ENCODE measurements at places on chromosomes 3 and 15.
A peak's percentile ranks its signal among the peaks of the same experiment; 100 is the strongest.

- no peak for DNase-seq
Measured at GRCh38 chr3:24387000-24387399, 107.7 kb downstream of the THRB start.

- DNase-seq: no peak
Measured at GRCh38 chr3:42526616-42527367, 24.3 kb downstream of the VIPR1 start.

- DNase-seq: no peak
Measured at GRCh38 chr15:71506946-71507345, 303.4 kb upstream of the NR2E3 start.

GRCh38 chr3:122660297-122660974, 20.2 kb upstream of the PARP14 start:
- no peak for DNase-seq

DNA sequence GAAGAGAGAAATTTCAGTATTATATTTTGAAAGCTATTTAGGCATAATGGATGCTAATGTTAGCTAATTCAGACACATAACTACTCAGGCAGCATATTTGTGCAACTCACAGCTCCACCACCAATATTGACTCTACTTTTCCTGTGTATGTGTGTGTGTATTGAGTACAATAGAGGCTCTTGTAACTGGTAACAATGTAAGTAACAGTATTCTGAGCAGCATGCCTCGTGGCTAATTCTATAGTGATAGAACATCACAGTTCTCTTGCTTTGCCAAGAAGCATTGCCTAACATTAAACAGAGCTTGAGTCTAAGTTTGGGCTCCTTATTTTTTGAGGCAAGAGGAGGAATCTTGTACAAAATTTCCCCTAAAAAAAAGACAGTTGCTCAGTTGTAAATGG, 98.6 kb upstream of the ARHGEF26 start:
- DNase-seq: no peak

DNA sequence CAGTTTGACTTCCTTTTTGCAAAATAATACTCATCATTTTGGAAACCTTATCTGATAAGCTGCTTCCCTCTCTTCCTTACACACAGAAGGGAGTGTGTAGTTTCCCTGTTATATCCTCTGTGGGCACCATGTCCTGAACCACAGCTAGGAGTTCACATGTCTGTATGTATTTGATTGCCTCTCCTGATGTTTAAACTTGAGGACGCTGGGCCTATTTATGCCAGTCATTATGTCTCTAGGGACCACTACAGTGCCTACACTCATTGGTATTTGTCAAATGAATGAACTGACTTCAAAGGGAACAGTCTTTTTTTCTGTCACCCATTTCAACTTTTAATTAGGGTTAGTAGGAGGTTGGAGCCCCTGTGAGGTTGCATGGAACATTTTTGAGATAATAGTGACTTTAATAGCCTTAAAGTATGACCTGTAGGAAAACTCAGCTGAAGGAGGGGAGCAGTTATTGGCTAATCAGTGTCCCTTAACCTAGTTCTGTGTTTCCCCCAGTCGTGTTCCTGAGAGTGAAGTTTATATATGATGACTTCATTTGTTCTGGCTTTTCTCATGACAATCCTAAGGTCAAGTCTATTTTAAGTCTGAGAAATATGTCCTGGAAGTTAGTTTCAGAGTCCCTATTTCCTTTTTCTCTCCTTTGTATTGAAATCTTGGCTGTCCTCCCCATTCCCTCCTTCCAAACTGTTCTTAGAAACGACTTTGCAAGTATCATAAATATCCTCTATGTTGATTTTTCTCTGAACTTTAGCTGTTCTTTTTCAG, 28.9 kb downstream of the PDE8A start:
- no peak for DNase-seq

DNA sequence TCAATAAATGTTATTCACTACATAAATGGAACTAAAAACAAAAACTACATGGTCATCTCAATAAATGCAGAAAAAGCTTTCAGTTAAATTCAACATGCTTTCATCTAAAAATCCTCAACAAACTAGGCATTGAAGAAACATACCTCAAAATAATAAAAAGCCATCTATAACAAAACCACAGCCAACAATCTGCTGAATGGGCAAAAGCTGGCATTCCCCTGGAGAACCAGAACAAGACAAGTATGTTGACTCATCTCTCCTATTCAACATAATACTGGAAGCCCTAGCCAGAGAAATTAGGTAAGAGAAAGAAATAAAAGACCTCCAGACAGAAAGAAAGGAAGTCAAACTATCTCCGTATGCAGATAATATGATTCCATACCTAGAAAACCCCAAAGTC, 759.9 kb downstream of the EPHA3 start:
- DNase-seq: no peak

- DNase-seq: no peak
Measured at GRCh38 chr3:50205413-50206276, 574 bp downstream of the SLC38A3 start.

DNA sequence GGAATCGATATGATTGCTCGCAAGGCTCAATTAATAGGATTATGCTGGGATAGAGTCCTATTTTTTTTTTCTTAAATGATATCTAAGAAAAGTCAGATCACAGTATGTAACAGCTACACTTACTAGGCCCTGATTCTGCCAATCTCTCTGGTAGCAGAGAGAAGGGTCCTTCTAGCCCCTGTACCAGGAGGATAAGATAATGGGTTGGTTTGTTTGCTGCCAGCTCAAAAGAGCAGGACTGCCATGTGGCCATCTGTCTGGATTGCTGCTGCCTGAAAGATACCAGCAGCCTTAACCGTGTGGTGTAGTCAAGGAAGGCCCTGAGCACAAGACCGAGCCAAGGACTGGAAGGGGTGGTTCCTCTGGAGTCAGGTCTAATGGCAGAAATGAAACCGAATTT, 236.4 kb downstream of the KLF13 start:
- DNase-seq: no peak

GRCh38 chr15:27481768-27482167, 510.8 kb downstream of the GABRG3 start:
- DNase-seq: no peak

- DNase-seq: no peak
Measured at GRCh38 chr3:111862415-111862814, 3.4 kb downstream of the PHLDB2 start.

GRCh38 chr15:90037961-90038631, 37.0 kb downstream of the ZNF710 start:
- no peak for DNase-seq

- no peak for DNase-seq
Measured at GRCh38 chr3:48546203-48546829, 10.3 kb downstream of the PFKFB4 start.

DNA sequence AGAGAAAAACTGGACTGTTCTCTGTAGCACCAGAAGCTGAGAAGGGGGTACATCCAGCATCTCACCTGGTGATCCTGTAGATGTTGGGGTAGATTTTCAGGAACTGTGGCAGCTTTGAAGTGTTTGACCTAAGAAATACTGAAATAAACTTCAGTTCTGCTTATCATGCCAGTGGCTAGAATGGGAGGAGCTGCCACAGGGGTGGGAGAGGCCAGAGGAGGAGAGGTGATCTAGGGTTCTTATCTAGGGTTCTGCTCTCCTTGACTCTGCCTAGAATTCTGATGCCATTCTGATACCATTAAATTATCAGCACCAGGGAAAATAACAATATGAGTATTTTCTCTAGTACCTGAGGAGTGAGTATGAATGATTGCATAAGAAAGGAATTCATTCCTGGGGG, 10.2 kb upstream of the CPOX start:
- DNase-seq: no peak

- DNase-seq: no peak
Measured at GRCh38 chr3:129263161-129263910, 13.9 kb downstream of the COPG1 start.

- no peak for DNase-seq
Measured at GRCh38 chr3:123399653-123400052, 49.2 kb downstream of the ADCY5 start.

DNA sequence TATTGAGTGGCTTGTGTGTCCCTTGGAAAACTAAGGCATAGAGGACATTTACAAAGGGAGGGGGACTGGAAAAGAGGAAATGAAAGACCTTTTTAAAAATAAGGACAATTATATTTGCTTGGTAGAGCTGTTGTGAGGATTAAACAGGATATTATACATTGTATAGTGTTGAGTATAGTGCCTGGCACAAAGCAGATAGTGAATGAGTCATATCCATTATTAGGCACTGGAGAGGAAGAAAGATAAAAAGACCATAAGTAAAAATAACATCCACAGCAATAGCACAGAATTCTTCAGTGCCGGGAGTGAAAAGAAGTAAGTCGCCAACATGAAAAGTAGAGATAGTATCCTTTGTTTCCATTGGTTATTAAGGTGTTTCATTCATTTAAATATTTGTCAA, 623.3 kb downstream of the PDCD6IP start:
- no peak for DNase-seq

DNA sequence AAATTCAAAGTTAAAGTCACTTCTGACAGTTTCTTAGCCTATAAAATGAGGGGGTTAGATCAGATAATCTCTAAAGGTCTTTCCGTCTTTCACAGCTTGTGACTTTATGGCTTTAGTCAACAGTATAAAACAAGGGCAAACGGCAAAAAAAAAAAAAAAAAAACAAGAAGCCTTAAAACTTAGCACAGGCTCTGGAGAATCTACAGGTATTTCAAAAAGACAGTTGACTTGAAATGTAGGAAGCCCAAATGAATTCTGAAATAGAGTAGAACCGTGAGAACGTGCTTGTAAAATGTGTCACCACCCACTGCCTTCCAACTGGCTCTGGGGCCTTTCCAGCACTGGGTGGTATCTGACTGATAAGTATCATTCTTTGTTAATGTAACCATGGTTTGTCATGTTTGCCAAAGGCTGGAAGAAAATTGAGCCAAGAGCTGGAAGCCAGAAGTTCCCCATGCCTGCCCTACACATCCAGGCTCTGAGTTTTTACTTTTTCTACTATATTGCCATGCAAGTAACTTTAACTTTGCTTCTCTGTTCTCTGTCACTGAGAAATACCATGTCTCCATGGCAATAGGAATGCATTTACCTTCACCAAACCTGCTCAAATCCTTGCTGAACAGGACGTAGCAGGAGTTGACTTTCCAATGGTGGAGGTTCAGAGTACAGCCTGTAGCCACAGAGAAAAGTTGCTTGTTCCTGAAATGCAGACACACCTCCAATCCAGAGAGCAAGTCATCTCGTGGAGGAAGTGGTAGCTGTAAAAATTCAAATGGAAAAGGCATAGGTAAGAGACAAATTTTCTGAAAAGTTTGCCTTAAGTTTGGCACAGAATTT, 35.8 kb upstream of the THSD4 start:
- DNase-seq: peak; percentile 69

- DNase-seq: no peak
Measured at GRCh38 chr15:21261396-21261964, 178.8 kb downstream of the POTEB3 start.

DNA sequence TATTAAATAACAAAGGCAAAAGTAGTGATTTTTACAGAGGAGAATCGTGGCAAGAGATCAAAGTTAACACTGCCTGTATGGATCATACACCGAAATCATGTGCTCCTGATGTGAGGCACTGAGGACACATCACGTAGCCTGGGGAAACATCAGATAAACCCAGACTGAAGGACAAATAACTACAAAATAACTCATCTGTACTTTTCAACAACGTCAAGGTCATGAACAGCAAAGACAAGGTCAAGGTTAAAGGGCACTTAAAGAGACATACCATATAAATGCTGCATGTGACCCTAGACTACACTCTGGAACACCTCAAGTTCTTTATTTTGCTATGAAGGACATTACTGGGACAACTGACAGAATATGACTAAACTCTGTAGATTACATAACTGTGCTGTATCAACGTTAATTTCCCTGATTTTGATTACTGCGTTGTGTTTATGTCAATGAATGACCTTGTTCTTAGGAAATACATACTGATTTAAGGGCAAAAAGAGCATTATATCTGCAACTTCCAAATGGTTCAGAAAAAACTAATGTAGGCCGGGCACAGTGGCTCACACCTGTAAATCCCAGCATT, 48.1 kb downstream of the CHSY1 start:
- DNase-seq: no peak

All from GM04503 (cell line).